Adrenal gland (tissue), 19 donors: ENCODE measurements at places on chromosomes 4 and X. TPM values are rescaled to one million over a fixed set of nuclear protein-coding genes. Genes with fewer than 3 reads are reported as not detected.

C1QTNF7 gene
- total RNA-seq = 0.90 TPM

DNA sequence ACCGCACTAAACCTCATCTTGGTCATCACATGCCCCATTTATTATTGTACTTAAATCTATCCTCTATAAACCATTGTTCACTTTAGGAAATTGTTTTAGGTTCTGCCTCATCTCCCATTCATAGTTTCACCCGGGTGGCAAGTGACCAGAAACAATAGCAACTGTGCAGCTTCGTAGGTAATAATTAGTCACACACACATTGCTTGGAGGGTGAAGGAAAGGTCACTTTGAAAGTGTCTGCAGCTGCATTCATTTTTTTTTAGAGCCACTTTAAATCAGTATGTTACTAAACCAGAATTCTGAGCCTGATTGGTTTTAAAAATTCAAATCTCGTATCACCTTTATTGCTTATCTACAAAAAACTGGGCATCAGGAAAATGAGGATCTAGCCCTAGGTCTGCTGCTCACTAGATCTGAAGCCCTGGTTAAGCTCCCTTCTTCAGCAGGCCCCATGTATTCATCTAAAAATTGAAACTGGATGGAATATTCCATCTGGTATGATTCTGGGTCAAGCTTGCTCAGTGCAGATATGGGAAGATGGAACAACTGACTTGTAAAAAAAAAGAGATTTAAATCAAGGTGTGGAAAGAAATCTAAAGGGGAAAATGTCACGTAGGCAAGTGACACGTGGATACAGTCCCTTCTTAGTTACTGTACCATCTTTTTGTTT, 62.4 kb downstream of the LIMCH1 start:
- H3K4me3 ChIP-seq = no peak overlapping the region
- no peak for DNase-seq
- H3K4me1 ChIP-seq = no peaks in the 10 kb centered on the region
- H3K27ac ChIP-seq = no peak overlapping the region

GNRHR gene
- total RNA-seq = 0.11 TPM

CORIN gene
- total RNA-seq = 0.44 TPM

- no peaks in the 10 kb centered on the region for H3K4me1 ChIP-seq
- DNase-seq = no peak
- H3K27me3 ChIP-seq = no peaks in the 10 kb centered on the region
- H3K4me3 ChIP-seq = no peak overlapping the region
- H3K36me3 ChIP-seq = no peaks in the 10 kb centered on the region
Observed at GRCh38 chr4:58636381-58636780, 1526.2 kb upstream of the IGFBP7 start.

GRCh38 chr4:80463509-80463908, 128.0 kb downstream of the CFAP299 start:
- DNase-seq = no peak
- H3K27ac ChIP-seq = no peak overlapping the region
- no peak overlapping the region for H3K4me3 ChIP-seq
- no peaks in the 10 kb centered on the region for H3K36me3 ChIP-seq
- no peaks in the 10 kb centered on the region for H3K27me3 ChIP-seq

DNA sequence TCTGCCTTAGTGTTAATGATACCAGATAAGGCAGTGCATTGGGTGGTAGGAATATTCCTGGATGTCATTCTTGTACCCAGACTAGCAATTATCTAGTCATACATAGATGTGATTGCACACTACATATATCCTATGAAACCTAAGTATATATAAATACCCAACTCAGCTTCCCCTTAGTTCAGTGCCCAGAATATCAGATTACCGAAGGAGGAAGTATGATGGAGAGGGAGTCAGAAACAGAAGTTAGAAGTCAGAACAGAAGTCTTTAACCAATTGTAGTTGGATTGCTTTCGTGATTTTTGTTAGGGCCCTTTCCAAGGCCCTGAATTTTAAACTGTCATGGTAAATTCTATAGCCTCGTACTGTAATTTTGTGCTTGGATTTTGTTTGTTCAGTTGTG, 42.9 kb downstream of the MOB1B start:
- H3K4me1 ChIP-seq = peaks cover 3% of the 10 kb centered on the region
- H3K4me3 ChIP-seq = no peak overlapping the region
- peak overlapping the region; percentile 66 for H3K27ac ChIP-seq
- no peaks in the 10 kb centered on the region for H3K36me3 ChIP-seq

DNA sequence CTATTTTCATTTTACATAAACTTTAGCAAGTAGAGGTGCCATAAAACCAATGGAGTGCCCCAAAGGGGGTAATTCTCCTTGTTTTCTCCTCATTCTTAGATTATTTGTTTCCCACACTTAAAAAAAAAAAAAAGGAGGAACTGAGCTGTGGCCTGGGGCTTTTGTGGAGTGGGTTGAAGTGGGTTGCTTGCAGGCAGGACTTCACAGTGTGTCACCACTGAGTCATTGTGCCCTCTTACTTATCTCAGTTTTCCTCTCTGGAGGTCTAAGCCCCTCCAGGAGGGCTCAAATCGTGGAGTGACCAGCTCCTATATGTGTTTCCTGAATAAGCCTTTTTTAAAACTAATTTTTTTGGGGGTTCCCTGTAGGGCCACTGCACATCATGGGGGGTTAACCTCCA, 69.0 kb downstream of the SLC16A2 start:
- H3K36me3 ChIP-seq = no peaks in the 10 kb centered on the region
- no peak for DNase-seq
- no peak overlapping the region for H3K27ac ChIP-seq
- no peak overlapping the region for H3K4me3 ChIP-seq

DNA sequence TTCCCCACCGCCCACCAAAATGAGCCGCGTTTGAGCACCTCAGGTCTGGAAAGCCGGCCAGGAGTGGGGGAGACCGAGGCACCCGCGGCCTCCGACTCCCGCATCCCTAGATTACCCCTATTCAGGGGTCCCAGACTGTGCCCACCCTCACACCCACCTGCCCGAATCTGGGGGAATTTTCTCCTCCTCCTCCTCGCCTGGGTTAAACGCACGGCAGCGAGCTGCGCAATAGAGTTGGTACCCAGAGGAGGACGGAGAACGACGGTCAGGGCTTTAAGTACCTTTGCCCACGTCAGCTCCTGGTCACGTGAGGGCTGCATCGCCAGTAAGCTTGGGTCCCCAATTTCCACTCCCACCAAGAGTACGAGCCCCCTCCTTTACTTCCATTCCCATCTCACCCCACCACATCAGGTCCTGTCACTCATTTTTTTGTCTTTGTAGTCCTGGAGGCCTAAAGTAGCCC, at the start of gene ARMCX2:
Gene ARMCX2 (minus strand): TSS at position 250 of the 463 bp plus-strand sequence. CDS start 2,262 bp downstream, outside the sequence.
- no peak within 1 kb of the TSS for H3K4me3 ChIP-seq
- no peaks in the 10 kb centered on the region for H3K36me3 ChIP-seq

MAGEA4 gene
- total RNA-seq = not detected

DNA sequence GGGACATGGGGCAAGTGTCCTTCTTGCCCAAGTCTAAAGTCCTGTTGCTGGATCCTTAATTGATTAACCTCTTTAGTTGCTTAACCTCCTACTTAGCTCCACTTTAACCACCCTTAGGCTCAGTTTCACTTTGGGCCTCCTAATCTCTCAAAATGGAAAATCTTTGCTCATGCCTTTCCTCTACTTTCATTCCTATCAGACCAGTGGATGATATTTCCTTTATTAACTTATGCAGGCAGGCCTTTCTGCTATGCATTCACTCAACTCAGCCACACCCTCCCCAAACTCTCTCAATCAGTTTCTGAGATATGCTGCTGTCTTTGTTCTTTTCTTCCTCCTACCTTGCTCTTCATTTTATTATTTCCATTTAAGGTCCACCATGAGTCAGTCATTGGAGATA, 14.4 kb upstream of the ARSJ start:
- no peak for DNase-seq
- H3K27ac ChIP-seq = no peak overlapping the region
- no peaks in the 10 kb centered on the region for H3K4me1 ChIP-seq

DNA sequence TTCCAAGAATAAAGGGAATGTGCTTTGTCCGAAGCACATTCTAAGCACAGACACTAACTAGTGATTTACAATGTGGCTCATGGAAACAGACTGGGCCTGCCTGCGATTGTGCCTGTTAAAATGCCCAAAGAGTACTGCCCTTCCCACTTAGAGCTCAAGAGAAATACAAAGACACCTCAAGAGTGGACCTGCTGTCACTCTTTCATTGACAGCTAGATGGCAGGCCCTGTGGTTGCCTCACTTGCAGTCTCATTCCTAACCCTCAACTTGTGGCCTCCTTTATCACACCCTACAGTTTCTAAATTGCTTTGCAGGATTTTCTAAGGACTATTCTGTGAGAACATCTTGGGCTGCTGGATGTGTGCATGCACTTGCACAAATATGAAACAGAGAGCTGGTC, 331.0 kb upstream of the EMCN start:
- no peak overlapping the region for H3K4me3 ChIP-seq
- no peaks in the 10 kb centered on the region for H3K4me1 ChIP-seq
- no peaks in the 10 kb centered on the region for H3K36me3 ChIP-seq
- no peak overlapping the region for H3K27ac ChIP-seq
- no peak for DNase-seq
- H3K27me3 ChIP-seq = no peaks in the 10 kb centered on the region

PPEF2 gene
- total RNA-seq = not detected

- no peak overlapping the region for H3K27ac ChIP-seq
- peaks cover 15% of the 10 kb centered on the region for H3K27me3 ChIP-seq
- no peaks in the 10 kb centered on the region for H3K36me3 ChIP-seq
- no peaks in the 10 kb centered on the region for H3K4me1 ChIP-seq
Observed at GRCh38 chrX:11426712-11427452, 133.7 kb downstream of the AMELX start.

- no peaks in the 10 kb centered on the region for H3K36me3 ChIP-seq
- no peak for DNase-seq
- H3K27me3 ChIP-seq = no peaks in the 10 kb centered on the region
- H3K27ac ChIP-seq = no peak overlapping the region
- H3K4me3 ChIP-seq = no peak overlapping the region
Observed at GRCh38 chr4:107736924-107737448, 17.0 kb upstream of the PAPSS1 start.

GRCh38 chr4:38154681-38155588, 194.7 kb downstream of the PTTG2 start:
- H3K36me3 ChIP-seq = no peaks in the 10 kb centered on the region
- H3K27ac ChIP-seq = peak overlapping the region; percentile 1
- no peaks in the 10 kb centered on the region for H3K27me3 ChIP-seq
- no peaks in the 10 kb centered on the region for H3K4me1 ChIP-seq

DNA sequence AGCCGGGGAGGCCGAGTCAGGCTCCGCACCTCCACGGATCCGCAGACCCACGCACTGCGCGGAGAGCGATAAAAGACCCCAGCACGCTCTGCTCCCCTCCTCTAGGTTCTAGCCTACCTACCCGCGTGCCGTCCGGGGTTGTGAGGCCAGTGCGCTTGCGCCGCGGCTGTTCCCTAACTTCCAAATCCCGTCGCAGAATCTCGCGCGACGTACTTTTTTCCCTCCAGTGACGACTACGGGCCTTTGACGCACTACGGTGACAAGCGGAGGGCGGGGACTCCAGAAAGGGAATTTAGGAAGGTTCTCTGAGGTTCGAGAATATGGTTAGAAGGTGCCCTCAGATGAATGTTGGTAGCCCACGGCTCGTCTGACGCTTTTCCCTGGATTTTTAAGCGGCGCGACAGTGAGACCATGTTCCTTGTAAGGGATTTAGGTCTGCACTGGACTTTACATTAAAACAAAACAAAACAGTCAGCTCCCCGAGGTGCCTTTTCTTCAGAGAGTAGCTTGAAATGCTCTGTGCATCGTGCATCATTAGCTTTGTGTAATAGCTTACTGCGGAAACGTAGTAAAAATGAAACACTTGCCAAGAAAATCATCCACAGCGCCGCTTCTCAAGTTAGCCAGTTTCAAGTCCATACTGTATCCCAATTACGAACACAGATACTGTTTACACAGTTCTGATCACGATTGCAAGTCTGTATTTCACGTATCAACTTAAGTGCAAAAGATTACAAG, at the start of gene NKRF:
Gene NKRF (minus strand): TSS at position 145 of the 738 bp plus-strand sequence.
- H3K27ac ChIP-seq = peak within 1 kb of the TSS; percentile 91
- H3K4me3 ChIP-seq = peak within 1 kb of the TSS; percentile 54
- H3K4me1 ChIP-seq = no peaks in the 10 kb centered on the region
- DNase-seq = peak; percentile 98
- no peaks in the 10 kb centered on the region for H3K27me3 ChIP-seq

CENPVL1 gene
- not detected for total RNA-seq

DNA sequence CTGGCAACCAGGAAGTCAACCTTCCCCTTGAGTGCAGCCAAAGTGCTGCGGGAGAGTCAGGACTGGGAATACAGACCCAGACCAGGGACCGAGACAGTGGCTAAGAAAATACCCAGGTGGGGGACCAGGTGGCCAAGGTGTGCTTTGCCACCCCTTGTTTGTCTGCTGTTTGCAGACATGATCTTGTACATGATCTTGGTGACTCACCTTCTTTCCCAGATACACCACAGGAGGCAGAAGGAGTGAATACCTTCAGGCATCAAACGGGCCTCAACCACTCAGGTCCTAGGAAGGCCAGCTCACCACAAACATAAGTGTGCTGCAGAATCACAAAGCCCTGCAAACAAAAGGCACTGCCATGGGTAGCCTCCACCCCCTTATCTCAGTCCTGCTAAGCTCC, 62.0 kb downstream of the CNGA2 start:
- H3K4me3 ChIP-seq = no peak overlapping the region
- H3K27ac ChIP-seq = no peak overlapping the region
- H3K27me3 ChIP-seq = no peaks in the 10 kb centered on the region
- no peak for DNase-seq
- H3K36me3 ChIP-seq = no peaks in the 10 kb centered on the region

USP17L28 gene
- total RNA-seq = not detected

DNA sequence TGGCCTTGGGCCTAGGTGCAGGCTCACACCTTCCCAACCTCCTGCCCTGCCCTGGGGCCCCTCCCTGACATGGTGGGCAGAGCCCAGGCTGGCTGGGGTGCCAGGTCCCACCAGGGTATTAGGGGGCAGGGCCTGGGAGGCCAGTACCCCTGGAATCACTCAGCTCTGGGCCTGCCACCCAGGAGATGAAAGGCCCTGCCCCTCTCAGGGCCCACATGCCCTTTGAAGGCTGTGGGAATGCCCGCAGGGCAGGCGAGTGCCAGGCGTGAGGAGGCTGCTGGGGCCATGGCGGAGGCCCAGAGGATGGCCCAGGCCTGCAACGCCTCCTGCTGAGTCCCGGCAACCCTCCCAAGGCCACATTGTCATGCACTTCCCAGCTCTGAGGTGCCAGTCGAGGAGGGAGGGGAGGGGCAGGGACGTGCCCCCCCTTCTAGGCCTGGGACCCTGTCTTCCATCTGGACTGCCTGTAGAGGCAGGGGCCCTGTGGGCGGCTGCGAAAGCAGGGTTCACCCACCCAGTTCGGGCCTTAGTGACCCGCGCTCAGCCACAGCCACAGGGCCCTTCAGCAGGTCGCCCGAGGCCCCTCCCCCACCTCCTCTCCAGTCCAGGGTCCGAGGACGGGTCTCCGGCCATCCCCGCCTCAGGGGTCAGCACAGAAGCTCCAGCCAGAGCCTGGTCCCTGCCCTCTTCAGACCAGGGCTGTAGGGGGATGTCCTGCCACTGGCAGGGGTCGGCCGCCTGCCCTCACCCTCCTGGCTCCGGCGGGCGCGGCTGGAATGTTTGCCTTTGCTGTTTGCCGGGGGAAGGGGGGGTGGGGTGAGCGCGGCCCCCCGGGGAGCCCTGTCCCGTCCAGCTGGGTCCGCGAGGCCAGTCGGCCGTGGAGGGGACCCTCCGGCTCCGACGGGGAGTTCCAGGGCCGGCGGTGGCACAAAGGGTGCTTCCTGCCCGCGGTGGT, 26.7 kb upstream of the FGFR3 start:
- no peaks in the 10 kb centered on the region for H3K36me3 ChIP-seq
- H3K4me1 ChIP-seq = peaks cover 18% of the 10 kb centered on the region
- H3K4me3 ChIP-seq = no peak overlapping the region

GRCh38 chr4:74018116-74018515, 19.6 kb upstream of the CXCL5 start:
- no peak overlapping the region for H3K27ac ChIP-seq
- H3K36me3 ChIP-seq = no peaks in the 10 kb centered on the region
- DNase-seq = no peak
- no peak overlapping the region for H3K4me3 ChIP-seq
- no peaks in the 10 kb centered on the region for H3K27me3 ChIP-seq
